ENCODE measurements at places on chromosomes 2 and 18.

GRCh38 chr18:41870817-41871216 is 84.2 kb upstream of the PIK3C3 start:
- no peak for DNase-seq

DNA sequence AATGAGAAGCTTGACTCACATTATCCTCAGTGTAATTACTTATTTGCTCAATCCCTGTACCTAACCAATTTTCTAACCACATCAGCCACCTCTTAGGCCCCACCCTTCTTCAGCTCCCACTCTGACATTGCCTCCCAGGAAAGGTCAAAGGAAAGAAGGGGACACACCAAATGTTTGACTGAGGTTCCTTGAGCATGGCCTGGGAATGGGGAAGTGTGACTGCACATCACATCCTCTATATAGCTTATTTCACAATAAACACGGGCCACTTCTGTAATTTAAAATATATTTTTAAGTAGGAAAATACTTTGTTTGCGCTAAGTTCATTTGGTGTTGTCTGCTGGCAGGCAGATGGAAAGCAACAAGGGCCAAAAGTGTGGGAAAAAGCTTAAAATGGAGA is 3.0 kb upstream of the FIGLA start:
- no peak for DNase-seq

- no peak for DNase-seq
These were observed 39.8 kb downstream of the LYPD6 start for GRCh38 chr2:149370061-149370775.

DNA sequence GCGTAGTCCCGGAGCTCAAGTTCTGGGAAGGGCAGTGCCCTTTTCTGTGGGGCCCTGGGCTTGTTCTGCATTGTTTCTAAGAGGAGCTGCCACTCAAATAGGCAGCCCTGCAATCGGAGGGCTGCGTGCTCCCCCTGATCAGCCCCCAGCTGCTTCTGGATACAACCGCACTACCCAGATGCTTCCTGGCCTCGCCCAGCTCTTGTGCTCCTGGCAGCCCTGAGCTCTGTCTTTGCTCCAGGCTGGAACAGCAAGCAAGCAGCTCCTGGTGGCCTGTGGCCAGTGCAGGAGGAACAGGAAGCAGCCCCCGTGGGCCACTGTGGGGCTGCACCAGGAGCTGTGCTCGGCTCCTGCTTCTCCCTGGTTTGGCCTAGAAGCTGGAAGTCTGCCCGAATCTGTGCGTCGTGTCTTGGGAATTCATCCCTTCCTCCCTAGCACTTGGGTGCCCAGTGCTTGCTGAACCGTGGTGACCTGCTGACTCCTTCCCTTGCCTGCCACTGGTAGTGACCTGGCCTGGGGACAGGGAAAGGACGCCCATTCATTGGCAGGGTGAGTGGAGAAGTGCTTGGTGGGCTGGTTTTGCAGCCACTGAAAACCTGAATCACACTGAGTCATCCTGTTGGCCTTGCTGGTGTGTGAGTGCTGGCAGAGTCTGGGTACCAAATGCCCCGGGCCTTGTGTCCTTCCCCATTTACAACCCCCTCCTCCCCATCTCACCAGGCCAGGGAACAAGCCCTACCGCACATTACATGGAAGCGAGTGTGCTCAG is 27.3 kb upstream of the NTSR2 start:
- DNase-seq, result no peak

DNA sequence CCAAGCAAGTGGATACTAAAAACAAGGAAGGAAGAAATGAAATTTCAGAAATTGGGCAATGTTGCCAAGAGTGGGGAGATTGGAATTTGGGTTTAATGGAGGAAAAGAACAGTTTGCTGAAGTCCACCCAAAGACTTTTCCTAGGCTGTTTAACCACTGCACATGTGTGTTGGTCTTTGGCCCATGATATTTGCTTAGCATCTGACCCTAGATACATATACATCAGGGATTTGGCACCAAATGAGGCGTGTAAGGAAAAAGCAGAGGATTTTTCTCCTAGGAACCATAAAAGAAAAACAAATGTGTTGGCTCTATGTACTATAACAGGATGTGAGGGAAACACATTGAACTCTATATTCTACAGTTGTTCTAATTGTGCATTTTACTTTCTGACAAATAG is 80.7 kb upstream of the CD28 start:
- no peak for DNase-seq

GRCh38 chr18:78828131-78828530 is 151.5 kb upstream of the SALL3 start:
- no peak for DNase-seq

DNA sequence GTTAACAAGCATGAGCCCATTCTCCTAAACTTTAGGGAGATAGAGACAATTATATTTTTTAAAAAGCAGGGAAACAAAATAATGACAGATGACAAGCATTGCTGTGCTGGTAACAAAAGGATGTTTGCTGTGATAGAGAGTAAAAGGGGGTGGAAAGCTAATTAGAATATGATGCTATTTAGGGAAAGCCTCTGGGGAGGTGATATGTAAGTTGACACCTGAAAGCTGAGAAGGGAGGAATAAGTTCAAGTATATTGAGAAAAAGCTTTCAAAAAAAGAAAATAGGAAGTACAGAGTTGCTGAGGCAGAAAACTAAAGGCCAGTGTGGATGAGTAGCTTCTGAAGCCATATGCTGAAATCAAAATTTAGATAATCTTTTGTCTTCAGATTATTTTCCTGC is 565.2 kb upstream of the NRXN1 start:
- DNase-seq, result no peak

DNA sequence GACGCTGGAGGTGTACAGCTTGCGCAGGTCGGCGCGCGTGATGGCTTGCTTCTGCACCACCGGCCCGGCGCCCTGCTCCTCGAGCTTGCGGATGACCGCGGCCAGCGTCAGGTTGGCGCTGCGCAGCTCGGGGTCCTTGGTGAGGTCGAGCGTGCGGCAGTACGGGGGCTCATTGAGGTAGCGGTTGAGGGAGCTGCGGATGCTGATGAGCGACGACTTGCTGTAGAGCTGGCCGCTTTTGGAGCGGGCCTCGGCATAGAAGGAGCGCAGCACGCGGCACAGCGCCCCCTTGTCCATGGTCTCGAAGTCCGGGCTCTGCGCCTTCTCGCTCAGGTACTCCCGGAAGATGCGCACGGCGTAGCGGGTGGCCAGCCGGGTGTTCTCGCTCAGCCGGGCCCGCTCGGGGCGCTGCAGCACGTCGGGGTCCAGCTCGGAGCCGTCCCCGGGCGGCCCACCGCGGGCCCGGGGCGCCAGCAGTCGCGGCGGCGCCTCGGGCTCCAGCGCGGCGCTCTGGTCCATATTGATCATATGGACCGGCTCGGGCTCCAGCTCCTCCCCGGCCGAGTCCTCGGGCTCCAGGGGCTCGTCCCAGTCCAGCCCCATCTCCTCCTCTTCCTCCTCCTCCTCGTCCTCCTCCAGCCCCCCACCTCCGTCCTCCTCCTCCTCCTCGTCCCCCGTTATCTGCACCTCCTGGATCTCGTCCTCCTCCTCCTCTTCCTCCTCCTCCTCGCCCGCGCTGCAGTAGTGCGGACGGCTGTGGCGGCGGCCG is 523 bp downstream of the KCTD1 start:
- DNase-seq, result no peak

DNA sequence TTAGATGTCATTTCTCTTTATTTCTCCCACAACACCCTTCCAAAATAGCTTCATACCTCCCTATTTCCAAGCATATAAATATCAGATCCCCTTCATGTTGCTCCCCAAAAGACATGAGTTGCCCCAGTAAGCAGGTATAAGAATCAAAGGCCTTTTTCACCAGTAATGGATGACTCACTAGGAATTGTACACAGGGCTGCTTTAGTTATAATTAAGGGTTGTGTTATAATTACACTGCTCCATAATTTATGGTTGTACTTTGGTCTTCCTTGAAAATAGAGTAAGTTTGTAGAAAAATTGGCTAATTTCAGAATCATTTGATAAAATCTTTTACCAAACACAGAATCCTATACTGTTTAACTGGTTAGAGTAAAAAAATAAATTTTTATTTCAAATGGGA is 8.8 kb upstream of the AQP4 start:
- DNase-seq, result no peak

GRCh38 chr2:74019516-74019915 is 34.8 kb downstream of the TET3 start:
- DNase-seq, result no peak

- no peak for DNase-seq
These were observed 56.2 kb upstream of the HS6ST1 start for GRCh38 chr2:128374711-128375413.

GRCh38 chr2:499726-500125 is 177.5 kb downstream of the TMEM18 start:
- DNase-seq, result no peak

- DNase-seq, result no peak
These were observed 11.7 kb downstream of the SLC4A3 start for GRCh38 chr2:219638948-219639755.

- DNase-seq, result no peak
These were observed 105.9 kb upstream of the SNTG2 start for GRCh38 chr2:844715-845114.

DNA sequence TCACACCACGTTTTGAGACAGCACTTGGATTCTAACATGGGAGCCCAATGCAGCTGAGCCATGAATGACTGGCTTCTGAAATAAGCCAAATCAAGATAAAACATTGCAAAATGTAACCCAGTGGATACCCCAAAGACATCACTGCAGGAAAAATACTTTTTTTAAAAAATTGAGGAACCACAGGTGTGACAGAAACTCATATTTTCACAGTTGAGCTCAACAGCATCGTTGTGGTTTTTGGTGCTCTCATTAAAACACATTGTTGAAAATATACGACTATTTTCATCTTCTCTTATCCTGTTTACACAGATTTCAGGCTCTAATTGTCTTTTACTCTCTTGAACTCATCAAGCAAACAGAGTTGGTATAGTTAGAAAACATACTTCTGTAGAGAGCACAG is 429.3 kb upstream of the VRK2 start:
- DNase-seq, result no peak

GRCh38 chr18:24470022-24470618 is 9.7 kb downstream of the HRH4 start:
- DNase-seq, result no peak

DNA sequence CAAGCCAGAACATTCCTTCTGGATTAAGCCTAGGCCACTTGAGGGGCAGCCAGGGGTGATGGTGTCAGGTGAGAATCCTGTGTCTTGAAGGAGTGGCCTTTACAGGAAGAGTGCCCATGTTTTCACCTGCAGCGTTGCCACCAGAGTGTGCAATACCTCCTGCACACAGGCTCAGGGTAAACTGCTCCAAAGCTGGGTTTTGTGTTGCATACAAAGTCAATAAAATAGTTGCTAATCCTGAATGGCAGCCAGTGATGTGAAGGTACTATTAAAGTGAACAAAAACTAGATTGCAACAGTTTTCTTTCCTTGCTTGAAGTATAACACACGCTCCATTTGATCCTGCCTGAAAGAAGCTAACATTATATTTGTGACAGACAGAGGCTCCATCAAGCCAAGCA is 64.4 kb upstream of the NRP2 start:
- DNase-seq, result no peak

- no peak for DNase-seq
These were observed 38.0 kb downstream of the EHBP1 start for GRCh38 chr2:62743506-62743905.

DNA sequence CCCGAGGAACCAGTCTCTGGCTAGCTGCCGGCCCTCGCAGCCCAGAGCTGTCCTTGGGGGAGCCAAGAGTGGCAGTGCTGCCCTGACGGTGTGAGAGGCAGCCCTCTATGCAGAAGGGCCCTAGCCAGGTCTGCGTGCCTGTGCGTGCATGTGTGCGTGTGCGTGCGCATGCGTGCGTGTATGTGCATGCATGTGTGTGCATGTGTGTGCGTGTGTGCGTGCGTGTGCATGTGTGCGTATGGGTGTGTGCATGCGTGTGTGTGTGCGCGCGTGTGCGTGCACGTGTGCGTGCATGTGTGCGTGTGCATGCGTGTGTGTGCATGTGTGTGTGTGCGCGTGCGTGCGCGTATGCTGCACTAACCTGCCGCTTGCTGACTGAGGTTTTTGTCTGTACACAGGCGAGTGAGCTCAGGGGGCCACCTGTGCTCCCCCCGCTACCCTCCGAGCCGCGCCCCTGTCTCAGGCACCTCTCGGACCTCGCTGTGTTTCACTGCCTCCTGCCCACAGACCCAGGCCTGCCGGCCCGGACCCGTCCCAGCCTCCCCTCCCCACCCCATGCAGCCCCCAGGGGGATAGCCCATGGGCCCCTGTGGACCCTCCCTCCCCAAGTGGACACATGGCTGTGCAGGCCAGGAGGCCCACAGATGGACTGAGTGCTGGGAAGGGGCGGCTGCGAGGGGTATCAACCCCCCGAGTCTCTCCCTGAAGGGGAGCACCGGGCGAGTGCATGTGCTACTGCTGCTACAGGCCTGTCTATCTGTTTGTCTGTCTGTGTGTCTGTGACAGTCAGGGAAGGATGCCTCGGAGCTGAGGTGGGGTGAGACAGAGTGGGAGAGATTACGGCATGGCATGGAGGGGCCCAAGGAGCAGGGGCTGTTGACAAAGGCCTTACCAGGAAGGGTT is 31.3 kb downstream of the SPEG start:
- no peak for DNase-seq

DNA sequence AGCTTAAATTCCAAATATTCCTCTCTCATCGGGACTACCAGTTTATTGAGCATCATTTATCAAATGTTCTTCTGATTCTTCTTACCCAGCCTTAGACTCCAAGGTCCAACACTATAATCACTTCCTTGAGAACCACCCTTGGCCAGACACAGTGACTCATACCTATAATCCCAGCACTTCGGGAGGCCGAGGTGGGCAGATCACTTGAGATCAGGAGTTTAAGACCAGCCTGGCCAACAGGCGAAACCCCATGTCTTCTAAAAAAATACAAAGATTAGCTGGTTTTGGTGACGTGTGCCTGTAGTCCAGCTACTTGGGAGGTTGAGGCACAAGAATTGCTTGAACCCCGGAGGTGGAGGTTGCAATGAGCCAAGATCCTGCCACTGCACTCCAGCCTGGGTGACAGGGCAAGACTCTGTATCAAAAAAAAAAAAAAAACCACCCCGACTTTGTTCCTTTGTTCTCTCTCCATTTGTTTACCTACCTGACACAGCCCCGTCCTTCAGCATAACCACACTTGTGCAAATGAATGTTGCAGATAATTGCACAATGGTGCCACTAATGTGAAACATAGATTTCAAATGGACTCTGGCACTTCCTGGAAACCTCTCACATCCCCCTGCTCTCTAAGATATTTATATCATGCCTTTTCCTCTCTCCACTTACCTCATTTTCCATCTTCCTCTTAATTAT is 38.9 kb upstream of the LPIN2 start:
- DNase-seq, result no peak

GRCh38 chr2:236113948-236114347 is 54.2 kb downstream of the GBX2 start:
- no peak for DNase-seq

DNA sequence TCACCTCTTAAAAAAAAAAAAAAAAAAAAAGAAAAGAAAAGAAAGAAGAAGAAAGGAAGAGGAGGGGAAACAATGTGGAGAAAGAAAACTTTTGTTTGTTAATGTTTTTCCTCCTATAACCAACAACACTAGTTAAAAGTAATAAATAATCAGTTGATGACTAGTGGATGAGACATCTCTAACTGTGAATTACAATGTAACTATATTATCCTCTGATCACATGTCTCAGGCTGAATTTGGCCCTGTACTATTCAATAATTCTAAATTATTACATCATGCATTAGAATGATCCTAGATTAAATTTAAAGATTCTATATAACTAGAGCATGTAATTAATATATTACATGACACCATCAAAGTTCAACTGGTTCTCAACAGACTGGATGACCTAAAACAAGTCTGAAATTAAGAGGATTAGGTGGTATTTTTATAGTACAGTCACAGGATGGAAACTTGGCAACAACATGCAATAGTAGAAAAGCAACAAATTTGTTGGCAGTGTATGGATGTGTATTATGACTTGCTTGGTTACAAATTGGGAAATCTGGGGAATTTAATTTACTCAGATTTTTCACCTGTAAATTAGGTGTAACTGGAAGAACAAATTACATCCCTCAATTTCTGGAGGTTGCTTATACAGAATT is 269.3 kb upstream of the SETBP1 start:
- DNase-seq, result no peak
